NCI-H2029 (cell line): ENCODE measurements at places on chromosomes 7 and 10.

DNA sequence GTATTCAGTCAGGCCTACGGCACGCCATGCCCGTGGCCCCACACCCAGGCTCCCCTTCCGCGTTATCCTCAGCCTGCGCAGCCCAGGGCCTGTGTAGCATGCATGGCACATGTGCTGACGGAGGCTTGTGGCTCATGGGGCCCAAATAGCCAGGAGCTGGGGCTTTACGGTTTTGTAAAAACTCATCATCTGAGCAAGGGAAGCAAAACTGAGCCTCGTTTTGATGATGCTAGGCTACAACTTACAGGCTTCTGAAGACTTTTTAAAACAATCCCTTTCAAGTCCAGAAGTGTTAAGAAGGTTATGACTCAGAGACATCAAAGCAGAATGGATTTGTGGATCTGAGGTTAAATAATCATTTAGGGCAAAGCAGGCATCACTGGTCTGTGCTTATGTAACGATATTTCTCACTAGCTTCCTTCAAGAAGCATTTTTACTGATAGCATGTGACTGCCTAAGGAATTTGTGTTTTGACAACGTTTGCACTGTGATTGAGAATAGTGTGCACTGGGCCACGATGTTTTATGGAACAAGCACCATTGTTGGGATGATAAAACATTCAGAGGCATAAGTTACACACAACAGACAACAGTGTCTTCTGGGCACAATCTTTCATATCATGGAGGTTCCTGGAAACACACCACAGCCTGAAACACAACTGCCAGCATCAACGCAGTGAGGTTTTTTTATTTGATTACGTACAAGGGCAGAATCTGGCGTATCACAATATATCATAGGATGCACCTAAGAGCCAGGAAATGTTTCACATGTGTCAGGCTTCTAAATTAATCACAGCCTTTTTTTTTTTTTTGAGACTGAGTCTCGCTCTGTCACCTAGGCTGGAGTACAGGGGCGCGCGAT lies 274.3 kb downstream of the CCDC3 start:
- DNase-seq = no peak

DNA sequence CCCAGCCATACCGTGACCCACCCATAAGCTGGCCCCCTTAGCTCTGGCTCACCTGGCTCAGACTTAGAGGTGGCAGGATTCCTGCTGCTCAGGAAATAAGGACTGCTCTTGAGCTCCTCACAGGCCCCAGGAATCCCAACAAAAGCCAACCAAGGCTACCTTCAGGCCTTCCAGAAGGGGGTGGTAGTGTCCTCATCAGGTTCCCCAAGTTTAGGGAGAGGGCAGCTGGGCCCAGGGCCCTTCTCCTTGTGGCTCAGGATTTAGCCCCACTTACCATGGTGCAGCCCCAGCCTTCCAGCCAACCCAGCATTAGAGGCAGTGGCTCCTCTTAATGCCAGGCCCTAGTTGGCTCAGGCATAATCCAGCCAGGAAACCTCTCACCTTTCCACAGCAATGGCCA lies 23.5 kb downstream of the NPFFR1 start:
- DNase-seq = no peak

- DNase-seq = no peak
Observed at GRCh38 chr7:151351967-151352366, 10.4 kb downstream of the NUB1 start.

GRCh38 chr10:127610816-127611215 lies 61.7 kb downstream of the NPS start:
- no peak for DNase-seq

DNA sequence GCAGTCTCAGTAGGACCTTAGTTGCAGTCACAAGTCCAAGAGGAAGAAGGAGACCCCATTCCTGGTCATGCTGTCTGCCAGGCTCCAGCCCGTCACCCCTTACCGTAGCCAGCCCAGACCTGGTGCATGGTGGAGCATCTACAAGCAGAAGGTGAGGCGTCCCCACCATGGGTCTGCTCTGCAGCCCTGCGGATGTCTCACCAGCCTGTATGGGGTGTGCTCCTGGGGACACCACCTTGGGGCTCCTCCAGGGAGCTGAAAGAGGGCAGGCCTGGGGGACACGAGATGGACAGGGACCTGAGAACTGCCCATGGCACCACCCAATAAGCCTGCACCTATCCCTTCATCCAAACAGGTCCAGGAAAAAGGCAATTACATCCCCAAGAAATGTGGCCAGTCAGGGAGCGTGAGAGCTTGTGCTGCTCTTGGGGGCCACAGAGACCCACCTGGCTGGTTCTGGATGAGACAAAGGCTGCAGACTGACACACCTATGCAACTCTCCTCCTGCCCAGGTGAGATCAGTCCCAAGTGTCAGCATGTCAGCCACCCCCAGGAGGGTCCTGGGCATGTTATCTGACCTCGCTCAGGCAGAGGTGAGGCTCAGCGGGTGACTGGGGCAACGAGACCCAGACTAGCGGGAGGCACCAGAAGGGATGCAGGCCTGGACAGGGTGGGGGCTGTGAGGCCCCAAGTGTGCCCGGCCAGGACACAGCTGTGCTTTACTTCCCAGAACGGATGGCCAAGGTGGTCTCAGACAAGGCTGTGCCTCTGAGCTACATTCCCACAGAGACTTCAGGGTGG lies 84.5 kb upstream of the RET start:
- DNase-seq = no peak

DNA sequence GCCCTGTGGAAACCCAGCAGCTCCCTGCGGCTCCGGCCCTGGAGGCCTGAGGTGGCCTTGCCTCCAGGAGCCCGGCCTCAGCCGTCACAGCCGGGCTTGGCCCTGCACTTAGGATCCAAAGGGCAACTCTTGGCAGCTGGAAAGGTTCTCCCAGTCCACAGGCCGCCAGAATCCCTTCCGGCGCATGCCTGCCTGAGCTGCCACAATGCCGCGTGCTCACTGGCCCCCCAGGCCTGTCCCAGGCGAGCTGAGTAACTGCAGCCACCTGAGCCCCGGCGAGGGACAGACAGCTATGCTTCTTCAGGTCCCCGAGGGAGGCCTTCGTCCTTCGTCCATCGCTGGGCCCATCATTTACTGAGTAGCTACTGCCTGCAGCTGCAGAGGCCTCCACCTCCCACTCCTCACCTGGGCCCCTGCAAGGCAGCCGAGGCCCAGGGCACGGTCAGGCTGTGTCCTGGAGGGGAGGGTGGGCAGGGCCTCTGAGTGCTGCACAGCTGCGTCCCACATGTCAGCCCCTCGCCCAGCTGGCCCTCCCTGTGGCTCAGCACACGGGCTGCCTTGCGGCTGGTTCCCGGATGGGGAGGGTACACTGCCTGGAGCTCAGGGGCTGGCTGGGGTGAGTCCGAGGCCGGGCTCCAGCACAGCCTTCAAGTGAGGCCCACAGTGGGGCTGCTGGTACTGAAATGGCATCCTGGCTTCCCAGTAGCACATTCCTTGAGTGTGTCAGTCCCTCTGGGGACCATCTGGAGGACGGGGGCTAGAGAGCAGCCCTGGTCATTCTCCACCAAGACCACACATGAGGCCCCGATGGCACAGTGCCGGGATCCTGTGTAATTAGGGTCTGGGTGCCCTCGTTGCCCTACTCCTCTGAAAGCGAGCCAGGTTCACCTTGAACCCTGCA lies 172.5 kb downstream of the ELFN1 start:
- DNase-seq = no peak

DNA sequence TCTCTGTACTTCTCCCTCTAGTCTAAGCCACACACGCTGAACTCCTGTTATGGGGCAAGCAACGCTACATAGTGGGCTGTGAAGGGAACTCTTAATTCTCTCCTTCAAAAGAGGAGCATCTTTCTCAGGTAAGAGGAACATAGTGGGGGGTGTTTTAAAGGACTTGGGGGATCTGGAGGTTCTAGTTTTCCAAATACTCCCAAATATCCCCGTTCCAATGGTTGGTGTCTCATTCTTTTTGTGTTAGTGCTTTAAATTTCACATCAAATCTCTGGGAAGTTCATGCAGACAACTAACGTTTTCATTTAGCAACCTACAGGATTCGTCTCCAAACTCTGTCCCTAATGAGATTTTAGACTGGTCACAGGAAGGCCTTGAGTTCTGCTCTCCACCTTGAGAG lies 12.4 kb upstream of the WDR86 start:
- DNase-seq = no peak

GRCh38 chr10:12381536-12382156 lies 32.3 kb downstream of the CAMK1D start:
- no peak for DNase-seq

DNA sequence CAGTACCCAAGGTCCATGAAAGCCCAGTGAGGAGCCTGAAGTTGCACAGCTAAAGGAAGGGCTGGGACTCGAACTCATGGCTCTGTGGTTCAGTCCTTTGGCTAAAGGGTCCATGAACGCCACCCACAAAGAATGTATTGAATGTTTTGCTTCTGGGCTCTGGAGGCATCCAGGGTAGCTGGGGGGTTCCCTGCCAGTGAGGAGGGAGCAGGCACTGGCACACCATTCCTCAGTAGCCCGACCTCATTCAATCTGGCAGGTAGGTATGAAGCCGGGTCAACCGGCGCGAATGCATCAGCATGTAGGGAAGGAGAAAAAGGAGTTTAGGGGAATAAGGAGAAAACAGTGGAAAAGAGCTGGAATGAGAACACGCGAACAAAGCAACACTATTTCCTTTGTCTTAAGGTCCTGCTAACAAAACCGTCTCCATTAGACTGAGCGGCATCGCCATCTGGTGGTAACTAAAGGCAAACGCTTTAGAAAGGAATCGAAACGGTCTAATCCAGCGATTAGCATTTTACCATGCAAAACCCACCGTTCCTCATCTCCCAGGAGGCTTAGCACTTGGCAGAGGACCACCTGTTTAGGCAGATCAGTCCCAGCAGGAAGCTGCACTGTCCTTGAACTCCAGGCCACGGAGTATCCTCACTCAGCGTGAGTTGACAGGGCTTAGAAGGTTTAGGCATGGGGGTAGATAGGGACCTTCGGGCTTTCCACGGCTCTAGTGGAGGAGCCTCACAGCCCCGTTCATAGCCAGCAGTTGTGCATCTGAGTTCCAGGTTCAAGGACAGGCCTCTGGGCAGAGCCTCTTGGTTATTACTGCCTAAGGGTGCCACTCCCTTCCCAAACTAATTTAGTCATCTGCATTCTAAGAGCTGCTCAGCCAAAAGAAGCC lies 122.8 kb downstream of the UBE2H start:
- peak; percentile 82 for DNase-seq

- no peak for DNase-seq
Observed at GRCh38 chr7:50828801-50829200, 46.1 kb upstream of the GRB10 start.

- no peak for DNase-seq
Observed at GRCh38 chr10:5442990-5443370, 30.6 kb downstream of the NET1 start.

DNA sequence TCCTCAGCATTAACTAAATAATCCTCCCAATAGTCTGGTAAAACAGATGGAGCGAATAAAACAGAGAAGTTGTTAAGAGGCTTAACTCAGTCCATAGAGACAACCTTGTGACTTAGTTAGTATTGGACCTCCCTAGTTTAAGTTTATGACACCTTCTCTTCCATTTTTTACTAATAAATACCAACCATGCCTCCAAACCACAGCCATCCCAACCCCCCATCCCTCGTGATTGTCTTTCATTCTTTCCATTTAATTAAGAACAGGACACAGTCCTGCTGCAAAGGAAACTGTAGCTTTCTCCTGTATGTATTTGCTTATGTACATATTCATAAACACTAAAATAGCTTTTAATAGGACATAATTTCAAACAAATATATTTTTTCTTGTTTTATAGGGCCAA lies 238.2 kb downstream of the SEMA3D start:
- no peak for DNase-seq

- no peak for DNase-seq
Observed at GRCh38 chr7:38179776-38180226, 1.8 kb downstream of the STARD3NL start.

- no peak for DNase-seq
Observed at GRCh38 chr7:151107882-151108281, 21.6 kb downstream of the AGAP3 start.

- DNase-seq = no peak
Observed at GRCh38 chr7:111274857-111275256, 183.9 kb downstream of the LRRN3 start.

- no peak for DNase-seq
Observed at GRCh38 chr10:80686734-80687475, 149.2 kb downstream of the SH2D4B start.

- no peak for DNase-seq
Observed at GRCh38 chr7:7257899-7258692, 75.8 kb downstream of the C1GALT1 start.
